Progenitor cell of endocrine pancreas (in vitro differentiated cells): ENCODE measurements at places on chromosomes 12 and 14.

DNA sequence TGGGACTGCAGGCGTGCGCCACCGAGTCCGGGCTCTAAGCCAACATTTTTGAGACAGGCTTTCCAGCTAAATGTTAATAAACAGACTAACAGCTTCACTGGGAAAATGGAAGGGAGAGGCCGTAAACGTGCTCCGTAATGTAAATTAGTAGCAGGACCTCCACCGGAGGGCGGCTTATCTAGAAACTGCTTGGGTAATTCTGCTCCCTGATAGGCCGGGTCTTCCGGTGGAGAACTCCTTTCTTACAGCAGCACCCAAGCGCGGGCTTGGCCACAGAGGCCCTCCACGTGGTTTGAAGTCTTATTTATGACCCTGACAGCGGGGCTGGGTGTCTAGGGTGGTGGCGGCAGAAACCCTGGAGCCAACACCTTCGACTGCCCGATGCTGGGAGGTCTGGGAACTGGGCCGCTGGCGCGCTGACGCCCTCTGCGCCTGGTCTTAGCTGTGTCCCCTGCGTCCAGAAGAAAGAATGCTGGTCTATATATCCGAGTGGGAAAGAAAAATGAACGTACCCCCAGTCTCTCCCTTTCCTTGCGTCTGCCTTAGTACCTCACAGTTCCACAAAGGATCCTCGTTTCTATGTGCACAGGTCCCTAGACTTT, 1.7 kb downstream of the DPPA3 start:
- H3K4me1 ChIP-seq = peaks cover 2% of the 10 kb centered on the region
- H3K36me3 ChIP-seq = no peaks in the 10 kb centered on the region
- H3K27me3 ChIP-seq = peaks cover 13% of the 10 kb centered on the region
- DNase-seq = no peak

DNA sequence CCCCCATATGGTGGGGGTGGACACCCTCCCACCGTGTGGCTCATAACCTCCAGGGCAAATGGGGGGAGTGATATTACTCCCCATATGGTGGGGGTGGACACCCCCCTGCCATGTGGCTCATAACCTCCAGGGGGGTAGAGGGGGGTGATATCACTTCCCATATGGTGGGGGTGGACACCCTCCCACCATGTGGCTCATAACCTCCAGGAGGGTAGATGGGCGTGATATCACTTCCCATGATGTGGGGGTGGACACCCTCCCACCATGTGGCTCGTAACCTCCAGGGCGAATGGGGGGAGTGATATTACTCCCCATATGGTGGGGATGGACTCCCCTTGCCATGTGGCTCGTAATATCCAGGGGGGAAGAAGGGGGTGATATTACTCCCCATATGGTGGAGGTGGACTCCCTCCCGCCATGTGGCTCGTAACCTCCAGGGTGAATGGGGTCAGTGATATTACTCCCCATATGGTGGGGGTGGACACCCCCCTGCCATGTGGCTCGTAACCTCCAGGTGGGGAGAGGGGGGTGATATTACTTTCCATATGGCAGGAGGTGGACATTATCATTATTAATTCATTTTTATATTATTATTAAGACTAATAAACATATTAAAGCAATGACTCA, 51.2 kb upstream of the OXA1L start:
- no peaks in the 10 kb centered on the region for H3K36me3 ChIP-seq
- H3K4me3 ChIP-seq = no peak overlapping the region
- H3K27me3 ChIP-seq = peaks cover 26% of the 10 kb centered on the region
- no peak for DNase-seq
- no peak overlapping the region for H3K27ac ChIP-seq

DNA sequence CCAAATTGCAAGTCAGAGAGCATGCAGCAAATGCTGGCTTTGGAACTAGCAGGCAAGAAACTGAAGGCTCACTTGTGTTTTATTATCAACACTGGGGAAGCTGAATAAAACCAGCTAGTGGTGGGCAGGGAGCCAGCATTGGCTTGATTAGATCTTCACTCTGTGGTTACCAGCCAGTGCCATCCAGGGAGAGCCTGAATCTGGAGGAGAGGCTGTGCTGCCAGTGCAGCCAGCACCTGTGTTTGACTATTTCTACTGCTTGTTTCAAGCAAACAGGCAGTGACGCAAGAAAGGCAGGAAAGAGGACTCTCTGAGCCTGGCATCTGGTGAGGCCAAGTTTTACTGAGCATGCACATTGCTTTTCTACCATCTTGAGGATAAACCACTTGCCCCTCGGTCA, 247.0 kb downstream of the PHLDA1 start:
- no peak for DNase-seq
- H3K36me3 ChIP-seq = no peaks in the 10 kb centered on the region
- H3K4me1 ChIP-seq = peaks cover 2% of the 10 kb centered on the region
- no peak overlapping the region for H3K27ac ChIP-seq

GRCh38 chr12:71440345-71440762, 756 bp downstream of the LGR5 start:
- peaks cover 5% of the 10 kb centered on the region for H3K36me3 ChIP-seq
- H3K4me1 ChIP-seq = peaks cover 21% of the 10 kb centered on the region
- no peak for DNase-seq

GRCh38 chr14:101721951-101722661, 39.4 kb upstream of the PPP2R5C start:
- H3K4me1 ChIP-seq = no peaks in the 10 kb centered on the region
- no peak for DNase-seq
- H3K27me3 ChIP-seq = peaks cover 15% of the 10 kb centered on the region
- H3K36me3 ChIP-seq = no peaks in the 10 kb centered on the region
- H3K27ac ChIP-seq = no peak overlapping the region
